ENCODE measurements at places on chromosomes 3 and 15. TPM values are rescaled to one million over a fixed set of nuclear protein-coding genes. Genes with fewer than 3 reads are reported as not detected.

DNA sequence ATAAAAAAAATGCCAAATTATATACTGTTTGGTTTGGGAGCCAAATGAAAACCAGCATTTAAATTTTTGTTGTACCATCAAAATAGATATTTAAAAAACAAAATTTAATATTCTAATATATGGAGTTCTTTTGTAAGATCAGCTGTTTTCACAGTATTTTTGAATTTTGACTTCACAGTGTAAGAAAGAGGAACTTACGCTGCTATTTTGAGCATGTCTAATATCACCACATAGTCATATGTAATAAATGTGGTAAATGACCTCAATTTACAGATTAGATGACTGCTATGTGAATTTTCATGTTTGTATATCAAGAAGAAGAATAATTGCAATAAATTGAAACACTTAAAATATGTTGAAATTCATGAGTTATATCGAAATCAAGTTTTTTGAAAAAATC lies 189.6 kb downstream of the ARRDC4 start:
- no peaks in the 10 kb centered on the region for H3K4me1 ChIP-seq
- H3K27ac ChIP-seq = no peak overlapping the region
- H3K27me3 ChIP-seq = no peaks in the 10 kb centered on the region
- H3K36me3 ChIP-seq = no peaks in the 10 kb centered on the region

GRCh38 chr3:122314228-122314876 lies 10.7 kb upstream of the CSTA start:
- H3K27ac ChIP-seq = no peak overlapping the region
- H3K27me3 ChIP-seq = no peaks in the 10 kb centered on the region
- no peaks in the 10 kb centered on the region for H3K36me3 ChIP-seq
- no peaks in the 10 kb centered on the region for H3K4me1 ChIP-seq
- DNase-seq = no peak

DNA sequence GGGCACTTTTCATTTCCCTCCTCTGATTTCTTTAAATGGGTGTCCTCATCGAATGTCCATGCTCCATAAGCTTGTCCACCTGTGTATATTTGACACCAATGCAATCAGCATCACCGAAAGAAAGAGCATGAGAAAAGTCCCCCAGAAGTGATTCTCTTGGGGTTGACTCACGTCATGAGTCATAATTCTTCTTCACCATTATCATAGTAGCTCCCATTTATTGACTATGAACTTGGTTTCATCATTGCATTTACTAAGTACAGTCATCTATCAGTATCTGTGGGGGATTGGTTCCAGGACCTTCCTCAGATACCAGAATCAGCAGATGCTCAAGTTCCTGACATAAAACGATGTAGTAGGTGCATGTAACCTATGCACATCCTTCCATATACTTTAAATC lies 372.5 kb upstream of the CFAP20DC start:
- no peak overlapping the region for H3K4me3 ChIP-seq
- DNase-seq = no peak
- H3K27ac ChIP-seq = no peak overlapping the region
- H3K36me3 ChIP-seq = no peaks in the 10 kb centered on the region
- peaks cover 41% of the 10 kb centered on the region for H3K4me1 ChIP-seq
- no peaks in the 10 kb centered on the region for H3K27me3 ChIP-seq

- no peaks in the 10 kb centered on the region for H3K27me3 ChIP-seq
- no peaks in the 10 kb centered on the region for H3K4me1 ChIP-seq
- DNase-seq = no peak
- H3K4me3 ChIP-seq = no peak overlapping the region
- H3K27ac ChIP-seq = no peak overlapping the region
Observed at GRCh38 chr15:74826921-74827320, 494 bp downstream of the CPLX3 start.

GRCh38 chr15:38243278-38244055 lies 9.2 kb upstream of the SPRED1 start:
- H3K27ac ChIP-seq = no peak overlapping the region
- no peak overlapping the region for H3K4me3 ChIP-seq
- H3K27me3 ChIP-seq = peaks cover 3% of the 10 kb centered on the region

- H3K27ac ChIP-seq = no peak overlapping the region
- H3K4me1 ChIP-seq = no peaks in the 10 kb centered on the region
- no peaks in the 10 kb centered on the region for H3K36me3 ChIP-seq
Observed at GRCh38 chr15:96246057-96246456, 84.4 kb upstream of the NR2F2 start.

DNA sequence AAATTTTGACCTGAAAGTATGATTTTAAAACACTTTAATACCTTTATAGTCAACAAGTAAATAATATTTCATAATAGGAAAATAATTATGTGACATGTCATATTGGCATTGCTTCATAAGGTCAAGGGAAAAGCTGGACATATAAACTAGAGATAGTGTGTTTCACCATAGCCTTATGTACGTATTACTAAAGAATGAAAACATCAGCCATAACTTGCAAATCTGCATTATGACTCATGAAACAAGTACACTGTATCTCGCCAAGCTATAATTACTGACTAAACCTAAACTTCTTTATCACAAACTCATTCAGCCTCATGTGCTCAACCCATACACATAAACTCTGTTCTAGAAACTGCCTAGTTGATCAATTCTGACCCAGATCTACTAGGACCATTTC lies 950.1 kb downstream of the FHIT start:
- no peak overlapping the region for H3K27ac ChIP-seq
- no peaks in the 10 kb centered on the region for H3K36me3 ChIP-seq
- no peak for DNase-seq

DNA sequence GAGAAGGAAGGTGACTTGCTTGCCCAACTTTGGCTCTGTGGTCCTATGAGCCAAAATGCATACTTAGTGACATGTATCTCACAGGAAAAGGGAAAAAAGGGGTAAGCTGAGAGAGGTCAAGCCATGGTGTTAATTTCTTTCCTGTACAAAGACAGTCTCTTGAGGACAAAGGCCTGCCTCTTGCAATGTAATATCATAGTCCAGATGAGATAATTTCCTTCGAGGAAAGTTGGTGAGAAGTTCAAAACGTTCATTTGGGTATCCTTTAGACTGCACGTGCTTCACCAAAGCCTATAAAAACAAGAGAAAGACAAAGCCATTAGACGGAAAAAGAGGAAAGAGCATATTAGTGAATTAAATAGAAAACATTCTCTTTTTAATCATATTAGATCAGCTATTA lies 18.4 kb upstream of the TM4SF19 start:
- H3K4me3 ChIP-seq = no peak overlapping the region
- DNase-seq = no peak
- no peaks in the 10 kb centered on the region for H3K4me1 ChIP-seq
- H3K27ac ChIP-seq = no peak overlapping the region
- peaks cover 66% of the 10 kb centered on the region for H3K36me3 ChIP-seq

GRCh38 chr15:97061392-97061791 lies 730.9 kb downstream of the NR2F2 start:
- DNase-seq = no peak
- H3K27me3 ChIP-seq = no peaks in the 10 kb centered on the region
- no peak overlapping the region for H3K27ac ChIP-seq
- H3K36me3 ChIP-seq = no peaks in the 10 kb centered on the region
- H3K4me3 ChIP-seq = no peak overlapping the region

GRCh38 chr3:129619726-129620162 lies 13.3 kb upstream of the PLXND1 start:
- no peaks in the 10 kb centered on the region for H3K27me3 ChIP-seq
- no peaks in the 10 kb centered on the region for H3K36me3 ChIP-seq
- DNase-seq = no peak
- no peak overlapping the region for H3K4me3 ChIP-seq
- H3K4me1 ChIP-seq = no peaks in the 10 kb centered on the region

The WWTR1 gene
- total RNA-seq = 0.19 TPM

The PEX11A gene
- total RNA-seq = 1.6 TPM

The THAP10 gene
- total RNA-seq = not detected
